ENCODE measurements at places on chromosomes 5 and 9. TPM values are rescaled to one million over a fixed set of nuclear protein-coding genes. Genes with fewer than 3 reads are reported as not detected.

Gene C9orf57
- not detected for total RNA-seq

Gene CPLANE1
- 7.4 TPM for total RNA-seq

Gene MAMDC2
- total RNA-seq: not detected

- H3K27ac ChIP-seq: no peak overlapping the region
- no peaks in the 10 kb centered on the region for H3K4me1 ChIP-seq
- DNase-seq: no peak
- H3K4me3 ChIP-seq: no peak overlapping the region
- H3K36me3 ChIP-seq: no peaks in the 10 kb centered on the region
These were observed 772.7 kb upstream of the SEMA6A start for GRCh38 chr5:117347280-117347679.

- H3K36me3 ChIP-seq: no peaks in the 10 kb centered on the region
- no peaks in the 10 kb centered on the region for H3K27me3 ChIP-seq
- H3K4me3 ChIP-seq: no peak overlapping the region
- DNase-seq: peak; percentile 75
These were observed 79.2 kb upstream of the HSPA9 start for GRCh38 chr5:138654281-138654867.

DNA sequence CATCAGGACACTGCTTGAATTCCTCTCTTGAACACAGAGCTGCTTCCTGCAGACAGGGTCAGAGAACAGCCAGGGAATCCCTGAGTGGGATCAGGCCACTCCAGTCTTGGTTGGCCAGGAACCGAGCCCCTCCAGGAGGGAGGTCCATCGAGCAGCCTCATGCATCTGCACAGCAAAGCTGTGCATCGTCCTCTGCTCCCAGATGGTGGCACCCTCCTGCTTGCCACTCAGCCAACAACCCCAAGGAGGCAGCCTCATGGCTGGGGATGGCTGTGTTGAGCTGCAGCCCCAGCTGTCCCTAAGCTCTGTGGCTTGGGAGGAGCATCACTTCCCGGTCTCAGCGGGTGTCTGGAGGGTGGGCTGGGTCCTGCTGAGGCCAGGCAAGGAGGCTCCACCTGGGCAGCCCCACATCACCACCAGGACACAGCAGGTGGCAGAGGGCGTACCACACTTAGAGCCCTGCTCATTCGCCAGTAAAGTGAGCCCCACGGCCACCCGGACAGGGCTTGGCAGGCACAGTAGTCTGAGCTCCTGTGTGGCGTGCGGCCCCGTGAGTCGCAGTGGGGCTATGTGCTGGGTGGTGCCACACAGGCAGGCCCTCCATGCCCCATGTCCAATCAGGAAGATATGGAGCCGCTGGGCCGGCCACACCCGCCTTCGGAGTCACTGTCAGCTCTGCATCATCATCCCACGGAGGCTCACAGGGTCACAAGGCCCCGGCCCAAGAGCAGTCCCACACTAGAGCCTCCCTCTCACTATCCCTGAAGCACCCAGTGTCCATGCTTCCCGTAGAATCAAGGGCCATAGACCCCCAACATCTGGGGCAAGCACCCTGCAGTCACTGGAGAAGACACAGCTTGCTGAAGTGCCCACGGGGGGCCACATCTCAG, 11.9 kb downstream of the LPCAT1 start:
- H3K27me3 ChIP-seq: no peaks in the 10 kb centered on the region
- no peak overlapping the region for H3K4me3 ChIP-seq
- no peak for DNase-seq
- H3K27ac ChIP-seq: no peak overlapping the region
- H3K4me1 ChIP-seq: peaks cover under 1% of the 10 kb centered on the region

- no peak overlapping the region for H3K27ac ChIP-seq
- no peaks in the 10 kb centered on the region for H3K27me3 ChIP-seq
- H3K36me3 ChIP-seq: no peaks in the 10 kb centered on the region
- DNase-seq: no peak
These were observed 104.5 kb upstream of the NUDT12 start for GRCh38 chr5:103667068-103667467.

DNA sequence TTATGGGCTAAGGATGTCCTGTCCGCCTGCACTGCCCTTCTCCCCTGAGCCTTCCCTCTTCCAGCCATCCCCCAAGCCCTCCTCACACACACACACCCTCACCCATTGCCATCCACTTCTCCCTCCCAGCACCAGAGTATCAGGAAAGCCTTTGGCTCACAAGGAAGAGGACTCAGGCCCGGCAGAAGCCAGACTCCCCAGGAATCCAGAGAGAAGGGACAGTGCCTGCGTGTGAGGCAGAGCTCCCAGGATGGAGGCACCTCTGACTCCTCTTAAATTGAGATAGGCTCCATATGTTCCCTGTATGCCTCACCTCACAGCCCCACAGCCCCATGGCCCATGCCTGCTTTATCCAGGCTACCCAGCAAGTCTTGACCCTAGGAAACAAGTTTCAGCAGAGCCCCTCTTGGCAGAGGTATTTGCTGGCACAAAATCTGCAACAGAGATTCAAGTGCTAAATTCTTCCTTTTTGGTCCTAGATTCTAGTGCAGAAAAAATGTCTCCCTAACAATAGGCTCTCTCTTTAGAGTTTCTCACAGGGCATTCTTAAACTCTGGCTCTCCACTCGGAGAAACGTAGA, 761 bp downstream of the IL17B start:
- H3K36me3 ChIP-seq: no peaks in the 10 kb centered on the region
- DNase-seq: no peak
- H3K27ac ChIP-seq: no peak overlapping the region
- H3K27me3 ChIP-seq: peaks cover 2% of the 10 kb centered on the region
